Chondrocyte (in vitro differentiated cells): ENCODE measurements at places on chromosomes 2 and 18.

- H3K4me1 ChIP-seq = no peaks in the 10 kb centered on the region
- no peak overlapping the region for H3K4me3 ChIP-seq
- H3K27ac ChIP-seq = no peak overlapping the region
- H3K36me3 ChIP-seq = no peaks in the 10 kb centered on the region
- DNase-seq = no peak
These were observed 52.8 kb upstream of the TGIF1 start for GRCh38 chr18:3397031-3397750.

- no peak overlapping the region for H3K27ac ChIP-seq
- DNase-seq = no peak
- no peaks in the 10 kb centered on the region for H3K4me1 ChIP-seq
- H3K4me3 ChIP-seq = no peak overlapping the region
- no peaks in the 10 kb centered on the region for H3K36me3 ChIP-seq
These were observed 144.2 kb upstream of the CDH7 start for GRCh38 chr18:65606551-65607130.

- H3K27me3 ChIP-seq = no peaks in the 10 kb centered on the region
- H3K4me1 ChIP-seq = no peaks in the 10 kb centered on the region
- H3K27ac ChIP-seq = no peak overlapping the region
- DNase-seq = no peak
These were observed 8.2 kb downstream of the ARHGAP25 start for GRCh38 chr2:68742626-68743415.

GRCh38 chr18:7084080-7085065 lies 33.2 kb downstream of the LAMA1 start:
- peaks cover 44% of the 10 kb centered on the region for H3K4me1 ChIP-seq
- H3K27me3 ChIP-seq = no peaks in the 10 kb centered on the region
- no peak for DNase-seq
- peak overlapping the region; percentile 84 for H3K27ac ChIP-seq
- H3K36me3 ChIP-seq = no peaks in the 10 kb centered on the region
- peak overlapping the region; percentile 10 for H3K4me3 ChIP-seq

DNA sequence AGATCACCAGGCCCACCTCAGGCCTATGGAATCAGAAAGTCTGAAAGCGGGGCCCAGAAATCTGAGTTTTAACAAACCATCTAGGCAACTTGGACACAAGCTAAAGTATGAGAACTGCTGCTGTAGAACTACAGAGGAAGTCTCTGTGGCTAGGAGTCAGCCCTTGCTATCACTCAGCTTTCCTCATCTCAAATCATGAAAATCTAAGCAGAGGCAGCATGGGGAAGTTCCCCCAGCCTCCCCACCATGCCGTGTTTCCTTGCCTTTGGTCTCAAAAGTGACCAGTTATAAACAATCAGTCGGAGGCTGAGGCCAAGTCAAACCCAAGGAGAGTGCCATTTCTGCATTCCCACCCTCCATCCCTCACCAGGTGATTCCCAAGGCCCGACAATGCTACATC lies 404.7 kb downstream of the BCL11A start:
- no peak for DNase-seq
- no peak overlapping the region for H3K4me3 ChIP-seq
- no peaks in the 10 kb centered on the region for H3K36me3 ChIP-seq
- no peaks in the 10 kb centered on the region for H3K4me1 ChIP-seq

DNA sequence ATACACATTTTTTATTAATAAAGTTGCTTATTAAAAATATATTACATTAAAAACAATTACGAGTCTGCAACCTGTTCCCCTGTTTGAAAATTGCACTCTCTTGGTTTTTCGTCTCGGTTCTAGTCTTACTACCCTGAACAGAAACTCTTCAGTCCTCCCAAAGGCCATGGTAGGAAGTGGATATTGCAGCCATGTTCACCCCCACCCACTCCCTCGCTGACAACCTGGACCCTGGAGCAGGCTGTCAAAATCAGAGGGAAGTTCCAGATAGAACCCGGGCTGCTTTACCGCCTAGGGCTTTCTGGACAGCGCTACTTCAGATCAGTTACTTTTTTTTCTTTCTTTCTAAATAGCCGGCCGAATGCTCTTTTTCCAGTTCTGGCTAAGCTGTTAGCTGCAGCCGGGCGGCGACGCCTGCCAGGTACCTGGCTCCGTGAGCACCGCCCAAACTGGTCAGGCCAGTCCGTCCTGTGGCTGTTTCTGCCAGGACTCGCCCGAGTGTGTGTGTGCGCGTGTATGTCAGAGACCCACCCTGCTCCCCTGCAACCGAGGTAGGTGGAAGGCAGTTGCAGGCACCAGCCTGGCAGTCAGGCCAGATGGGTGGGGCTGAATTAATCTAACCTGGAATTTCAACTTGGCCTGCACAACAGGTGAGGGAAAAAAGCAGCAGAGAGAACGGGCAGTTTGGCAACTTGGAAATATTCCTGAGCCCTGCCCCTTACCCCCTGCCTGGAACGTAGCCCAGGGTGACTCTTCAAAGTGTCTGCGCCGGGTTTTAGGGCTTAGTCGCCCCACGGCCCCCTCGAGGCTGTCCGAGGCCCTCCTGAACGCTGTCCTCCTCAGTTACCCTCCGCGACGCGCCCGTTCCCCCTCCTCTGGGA lies 1.1 kb upstream of the TET3 start:
- H3K4me1 ChIP-seq = peaks cover 61% of the 10 kb centered on the region
- H3K36me3 ChIP-seq = no peaks in the 10 kb centered on the region
- H3K4me3 ChIP-seq = peak overlapping the region; percentile 62

GRCh38 chr2:79004680-79005079 lies 20.8 kb upstream of the REG3G start:
- H3K4me3 ChIP-seq = no peak overlapping the region
- H3K27ac ChIP-seq = no peak overlapping the region

- DNase-seq = no peak
- H3K4me1 ChIP-seq = peaks cover 9% of the 10 kb centered on the region
- H3K27me3 ChIP-seq = no peaks in the 10 kb centered on the region
- no peaks in the 10 kb centered on the region for H3K36me3 ChIP-seq
- H3K4me3 ChIP-seq = no peak overlapping the region
- no peak overlapping the region for H3K27ac ChIP-seq
These were observed 181.3 kb downstream of the TMX3 start for GRCh38 chr18:68533641-68534040.

DNA sequence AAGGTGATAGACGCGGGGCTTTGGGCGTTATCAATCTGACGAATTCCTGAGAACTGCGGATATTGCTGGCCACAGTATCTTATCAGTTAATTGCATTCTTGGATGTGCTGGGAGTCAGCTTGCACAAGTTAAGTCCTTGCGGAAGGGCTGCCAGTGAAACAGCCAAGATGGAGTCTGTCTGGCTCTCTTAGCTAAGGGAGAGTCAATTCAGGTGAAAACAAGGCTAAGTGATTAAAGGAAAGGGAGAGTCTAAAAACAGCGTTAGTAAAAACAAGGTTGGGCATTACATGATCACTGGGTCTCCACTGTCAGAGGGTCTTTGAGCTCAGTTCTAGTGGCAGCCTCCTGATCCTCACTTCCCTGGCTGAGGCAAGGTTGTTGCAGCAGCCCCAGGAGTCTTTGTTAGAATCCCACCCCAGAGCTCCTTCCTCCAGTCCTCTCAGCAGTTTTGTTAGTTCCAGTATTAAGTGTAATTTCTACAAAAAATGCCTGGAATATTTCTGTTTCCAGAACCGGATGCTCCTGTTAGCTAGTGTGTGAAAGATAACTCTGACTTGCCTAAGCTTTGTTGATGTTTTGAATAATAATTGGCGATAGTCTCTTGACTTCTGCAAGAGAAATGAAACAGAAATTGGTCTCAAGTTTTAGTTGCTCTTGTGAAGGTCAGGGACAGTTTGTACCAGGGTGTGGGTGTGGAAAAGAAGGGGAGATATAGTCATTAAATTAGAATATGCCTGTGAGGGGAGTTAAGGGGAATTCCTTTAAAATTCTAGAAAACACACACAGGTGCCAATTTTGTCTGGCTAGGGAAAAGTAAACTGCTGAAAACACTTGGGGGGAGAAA lies 10.6 kb downstream of the CFLAR start:
- peak overlapping the region; percentile 37 for H3K4me3 ChIP-seq
- no peak for DNase-seq
- H3K27me3 ChIP-seq = no peaks in the 10 kb centered on the region

DNA sequence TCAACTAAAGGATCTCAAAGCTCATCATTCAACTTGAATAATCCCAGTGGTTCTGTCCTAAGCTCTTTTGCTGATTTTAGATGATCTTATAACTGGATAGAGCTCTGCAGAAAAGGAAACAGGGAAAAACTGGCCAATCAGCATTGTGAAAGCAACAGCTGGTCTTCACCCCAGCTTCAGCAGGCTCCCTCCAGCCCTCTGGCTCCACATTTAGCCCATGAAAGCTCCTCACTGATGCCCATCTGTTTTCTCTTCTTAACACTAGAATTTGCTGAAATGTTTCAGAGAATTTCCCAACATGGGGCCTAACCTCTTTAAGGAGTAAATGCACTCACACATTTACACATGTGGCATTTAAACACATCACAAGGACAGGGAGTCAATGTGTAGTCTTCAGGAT lies 223.3 kb downstream of the CNTNAP5 start:
- no peak overlapping the region for H3K27ac ChIP-seq
- no peak overlapping the region for H3K4me3 ChIP-seq
- no peaks in the 10 kb centered on the region for H3K4me1 ChIP-seq
- no peaks in the 10 kb centered on the region for H3K27me3 ChIP-seq
- no peaks in the 10 kb centered on the region for H3K36me3 ChIP-seq

- no peak overlapping the region for H3K27ac ChIP-seq
- DNase-seq = no peak
- H3K27me3 ChIP-seq = peaks cover 13% of the 10 kb centered on the region
- no peak overlapping the region for H3K4me3 ChIP-seq
These were observed 17.9 kb upstream of the SLC4A10 start for GRCh38 chr2:161606327-161606726.

GRCh38 chr2:735670-736218 lies 58.5 kb upstream of the TMEM18 start:
- H3K4me3 ChIP-seq = no peak overlapping the region
- no peak for DNase-seq
- H3K36me3 ChIP-seq = no peaks in the 10 kb centered on the region
- H3K4me1 ChIP-seq = peaks cover 12% of the 10 kb centered on the region
- H3K27ac ChIP-seq = no peak overlapping the region
- H3K27me3 ChIP-seq = peaks cover 2% of the 10 kb centered on the region

DNA sequence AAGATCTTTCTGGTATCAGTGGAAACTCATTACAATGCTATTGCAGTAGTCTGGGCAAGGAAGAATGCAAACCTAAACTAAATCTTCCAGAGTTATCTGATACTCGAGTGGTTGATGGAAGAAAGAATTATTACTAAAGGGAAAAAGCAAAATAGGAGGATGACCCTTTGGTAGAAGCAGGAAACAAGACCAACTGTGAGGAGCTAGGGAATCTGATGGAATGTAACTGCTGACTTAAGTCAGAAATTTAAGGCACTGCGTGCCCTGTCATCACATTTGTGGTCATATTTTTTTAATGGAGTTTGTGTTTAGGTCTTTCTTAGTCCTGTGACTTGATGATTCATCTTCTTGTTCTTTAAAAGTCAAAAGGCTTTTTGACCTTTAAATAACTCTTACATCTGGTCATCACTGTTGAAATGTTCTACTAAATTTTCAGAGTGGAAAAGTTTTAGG lies 36.5 kb upstream of the ARMC9 start:
- H3K27me3 ChIP-seq = no peaks in the 10 kb centered on the region
- peak overlapping the region; percentile 99 for H3K27ac ChIP-seq
- H3K4me3 ChIP-seq = peak overlapping the region; percentile 24
- H3K4me1 ChIP-seq = peaks cover 69% of the 10 kb centered on the region
- no peak for DNase-seq

DNA sequence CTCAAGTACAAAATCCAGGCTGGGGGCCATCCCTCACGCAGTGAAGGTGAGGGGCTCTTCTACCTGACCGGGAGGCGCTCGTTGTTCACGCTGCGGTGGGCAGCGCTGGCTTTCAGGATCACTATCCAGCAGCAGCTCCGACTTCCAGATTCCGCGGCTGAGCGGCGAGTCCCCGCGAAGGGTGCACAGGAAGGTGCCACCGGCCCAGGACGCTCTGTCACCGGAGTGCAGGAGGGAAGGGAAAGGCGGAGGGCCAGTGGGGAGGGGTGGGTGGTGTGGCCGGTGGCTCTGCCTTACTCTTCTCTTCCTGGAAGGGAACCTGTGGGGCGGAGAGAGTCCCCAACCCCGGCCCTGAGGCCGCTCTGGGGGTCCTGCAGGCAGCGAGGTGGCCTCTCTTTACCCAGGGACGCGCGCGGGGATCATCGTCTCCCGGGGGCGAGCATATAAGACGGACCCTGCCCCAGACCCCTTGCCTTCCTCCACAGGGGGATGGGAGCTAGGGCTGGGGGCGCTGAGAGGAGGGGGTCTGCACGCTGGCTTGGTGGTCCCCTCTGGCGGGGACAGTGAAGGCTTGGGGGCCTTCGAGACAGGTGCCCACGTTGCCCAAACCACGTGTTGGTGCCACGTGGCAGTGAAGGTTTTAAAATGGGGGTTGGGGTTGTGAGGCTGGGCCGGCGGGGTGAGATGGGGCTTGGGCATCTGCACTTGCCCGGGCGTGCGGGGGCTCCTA lies 26.9 kb upstream of the HS6ST1 start:
- no peak overlapping the region for H3K27ac ChIP-seq
- H3K4me1 ChIP-seq = peaks cover 32% of the 10 kb centered on the region
- no peaks in the 10 kb centered on the region for H3K27me3 ChIP-seq
- no peak for DNase-seq

DNA sequence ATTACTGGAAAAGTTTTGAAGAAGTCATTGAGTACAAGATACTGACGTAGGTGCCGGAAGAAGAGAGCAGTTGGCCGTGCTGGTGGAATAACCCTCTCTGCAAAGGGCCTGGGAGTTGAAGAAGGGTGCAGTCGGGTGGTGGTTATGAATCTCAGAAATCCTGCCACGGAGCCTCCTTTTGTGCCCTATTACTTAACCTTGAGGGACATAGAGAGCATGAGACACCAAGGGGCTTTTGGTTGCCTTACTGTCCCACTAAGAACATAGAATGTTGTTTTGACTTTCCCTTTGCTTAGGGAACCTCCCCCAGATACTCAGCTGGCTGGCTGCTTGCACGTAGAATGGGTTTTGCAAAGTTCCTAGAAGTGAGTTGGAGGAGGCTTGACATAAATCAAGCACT lies 1.3 kb upstream of the CD28 start:
- no peaks in the 10 kb centered on the region for H3K27me3 ChIP-seq
- DNase-seq = no peak
- H3K36me3 ChIP-seq = no peaks in the 10 kb centered on the region

DNA sequence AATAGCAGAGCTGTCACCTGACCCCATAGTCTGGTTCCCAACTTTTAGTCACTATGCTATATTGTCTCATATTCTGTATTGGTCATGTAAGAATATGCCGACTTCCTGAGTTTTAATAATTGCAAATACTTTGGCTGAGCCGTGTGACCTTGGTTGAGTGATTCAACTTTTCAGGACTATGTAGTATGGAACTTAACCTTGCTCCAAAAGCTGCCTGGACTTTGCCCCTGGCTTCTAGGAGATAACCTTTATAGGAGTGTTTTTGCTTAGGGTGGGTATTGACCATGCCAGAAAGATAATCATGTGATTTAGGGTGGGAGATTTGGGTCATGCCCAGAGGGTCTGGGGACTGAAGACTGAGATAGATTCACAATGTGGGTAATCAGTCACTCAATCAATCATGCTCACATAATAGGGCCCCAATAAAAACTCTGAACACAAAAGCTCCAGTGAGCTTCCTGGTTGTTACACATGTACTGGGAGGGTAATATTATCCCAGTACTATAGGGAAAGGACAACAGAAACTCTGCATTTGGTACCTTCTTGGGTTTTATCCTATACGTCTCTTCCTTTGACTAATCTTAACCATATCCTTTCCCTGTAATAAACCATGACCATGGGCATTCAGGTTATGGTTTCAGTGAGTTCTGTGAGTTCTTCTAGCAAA lies 235.6 kb downstream of the RNF152 start:
- H3K27me3 ChIP-seq = no peaks in the 10 kb centered on the region
- H3K4me1 ChIP-seq = no peaks in the 10 kb centered on the region
- H3K4me3 ChIP-seq = no peak overlapping the region
- no peak for DNase-seq
- no peaks in the 10 kb centered on the region for H3K36me3 ChIP-seq
